Right ventricle myocardium inferior (tissue), 1 donor: ENCODE measurements at places on chromosomes 7 and 10.

- DNase-seq = no peak
Measured at GRCh38 chr7:42457663-42458062, 220.7 kb upstream of the GLI3 start.

GRCh38 chr7:66353547-66353946 lies 148.4 kb downstream of the TPST1 start:
- DNase-seq = no peak

DNA sequence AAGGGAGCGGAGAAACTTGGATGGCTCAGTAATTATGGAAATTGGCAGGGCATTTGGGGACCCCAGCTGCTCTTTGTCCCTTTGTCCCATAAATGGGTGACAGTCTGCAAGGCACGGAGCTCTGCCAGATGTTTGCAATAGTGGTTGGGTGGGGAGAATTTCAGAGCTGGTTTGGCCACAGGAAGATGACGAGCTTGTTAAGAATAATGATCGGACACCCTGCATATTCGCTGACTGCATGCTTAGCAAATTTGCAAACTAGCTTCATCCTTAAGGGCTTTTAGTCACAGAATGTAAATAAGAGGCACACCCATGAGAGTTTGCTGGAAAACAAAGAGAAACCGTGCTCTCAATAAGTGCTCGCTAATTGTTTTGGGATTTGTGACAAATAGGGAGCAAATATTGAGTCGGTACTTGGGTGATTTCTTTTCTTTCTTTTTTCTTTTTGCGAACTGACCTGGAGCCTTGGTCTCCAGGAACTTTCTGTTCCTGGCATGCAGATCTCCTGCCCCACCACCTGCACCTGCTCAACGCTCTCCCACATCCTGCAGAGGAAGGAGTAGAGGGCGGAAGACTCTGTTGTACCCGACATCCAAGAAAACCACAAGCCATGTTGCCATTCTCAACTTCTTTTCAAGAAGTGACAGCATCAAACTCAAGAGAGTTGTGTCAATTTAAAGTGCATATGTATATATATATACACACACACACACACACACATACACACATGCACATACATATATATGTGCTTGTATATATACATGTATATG lies 238.9 kb downstream of the CAMK1D start:
- no peak for DNase-seq

DNA sequence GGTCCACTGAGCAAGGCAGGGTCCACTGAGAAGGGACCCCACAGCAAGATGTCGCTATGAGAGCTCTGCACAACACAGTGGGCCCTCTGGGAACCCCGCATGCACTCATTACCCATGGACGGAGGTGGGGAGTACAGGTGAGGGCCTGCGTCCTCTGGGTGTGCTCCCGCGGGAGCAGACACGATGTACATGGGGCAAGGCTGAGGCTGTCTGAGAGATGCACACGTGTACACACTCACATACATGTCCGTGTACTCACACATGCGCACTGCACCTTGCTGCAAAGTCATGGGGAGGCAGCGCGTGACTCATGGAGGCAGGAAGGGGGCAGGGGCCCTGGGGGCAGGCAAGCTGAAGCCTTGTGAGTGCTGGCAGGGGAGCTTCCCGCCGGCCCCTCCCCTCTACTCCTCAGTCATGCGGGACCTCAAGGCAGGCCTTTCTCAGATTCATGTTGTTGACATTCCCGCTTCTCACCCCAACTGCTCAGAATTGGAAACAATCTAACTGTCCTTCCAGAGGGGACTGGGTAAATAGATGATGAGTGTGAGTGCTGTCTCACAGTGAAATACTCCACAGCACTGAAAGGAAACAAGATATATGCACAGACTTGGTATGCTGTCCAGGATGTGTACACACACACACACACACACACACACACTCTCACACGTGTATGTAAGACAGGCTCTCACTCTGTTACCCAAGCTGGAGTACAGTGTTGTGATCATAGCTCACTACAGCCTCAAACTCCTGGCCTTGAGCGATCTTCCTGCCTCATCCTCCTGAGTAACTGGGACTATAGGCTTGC lies 40.0 kb downstream of the GOLGA7B start:
- DNase-seq = no peak

DNA sequence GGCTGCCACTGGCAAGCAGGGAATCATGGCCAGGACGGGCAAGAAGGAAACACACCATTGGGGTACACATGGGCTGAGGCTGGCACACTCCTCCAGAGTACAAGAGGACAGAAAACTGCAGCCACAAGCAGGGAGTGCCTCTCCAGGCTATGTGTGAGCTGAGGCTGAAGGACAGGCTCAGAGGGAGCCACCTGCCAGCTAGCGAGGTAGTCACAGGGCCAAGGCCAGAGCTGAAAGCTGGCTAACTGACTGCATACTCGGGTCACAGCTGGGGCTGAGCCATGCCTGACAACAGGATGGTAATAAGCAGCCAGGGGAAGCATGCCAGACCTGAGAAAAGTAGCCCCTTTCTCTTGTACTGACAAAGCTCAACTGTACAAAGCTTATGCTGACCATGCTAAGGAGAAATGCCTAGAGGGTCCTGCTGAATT lies 52.0 kb downstream of the KIF5B start:
- DNase-seq = no peak
